ENCODE measurements at places on chromosomes 2 and 18.

DNA sequence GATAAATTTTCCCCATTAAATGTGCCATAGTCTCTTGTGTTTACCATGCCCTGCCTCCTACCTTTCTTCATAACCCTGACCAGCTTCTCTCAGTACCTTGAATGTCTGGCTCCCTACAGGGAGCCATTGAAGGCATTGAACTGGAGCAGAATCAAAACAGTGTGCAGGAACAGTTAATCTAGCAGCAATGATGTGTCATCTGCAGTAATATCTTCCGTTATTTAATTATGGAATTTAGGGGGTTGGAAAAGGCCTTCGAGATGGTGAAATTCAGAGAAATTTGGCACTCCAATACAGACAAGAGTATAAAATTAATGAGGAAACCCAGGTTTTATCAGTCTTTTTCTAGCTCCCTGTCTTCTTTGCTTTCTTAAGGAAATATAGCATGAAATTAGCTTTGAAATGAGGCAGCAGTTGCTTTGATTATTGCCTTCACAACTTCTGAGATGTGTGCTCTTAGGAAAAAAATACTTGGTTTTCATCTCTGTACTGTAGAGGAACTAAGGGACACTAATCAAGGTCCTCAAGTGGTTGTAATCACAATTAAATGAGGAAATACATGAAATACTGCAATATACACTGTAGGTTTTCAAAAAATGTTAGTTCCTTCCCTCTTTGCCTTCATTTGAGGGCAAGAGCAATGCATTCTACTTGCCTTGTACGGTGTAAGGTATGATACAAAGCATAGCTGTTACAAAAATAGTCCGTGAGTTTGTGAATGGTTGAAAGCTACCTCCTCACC, 369.1 kb downstream of the SETBP1 start:
- peak; percentile 21 for DNase-seq

DNA sequence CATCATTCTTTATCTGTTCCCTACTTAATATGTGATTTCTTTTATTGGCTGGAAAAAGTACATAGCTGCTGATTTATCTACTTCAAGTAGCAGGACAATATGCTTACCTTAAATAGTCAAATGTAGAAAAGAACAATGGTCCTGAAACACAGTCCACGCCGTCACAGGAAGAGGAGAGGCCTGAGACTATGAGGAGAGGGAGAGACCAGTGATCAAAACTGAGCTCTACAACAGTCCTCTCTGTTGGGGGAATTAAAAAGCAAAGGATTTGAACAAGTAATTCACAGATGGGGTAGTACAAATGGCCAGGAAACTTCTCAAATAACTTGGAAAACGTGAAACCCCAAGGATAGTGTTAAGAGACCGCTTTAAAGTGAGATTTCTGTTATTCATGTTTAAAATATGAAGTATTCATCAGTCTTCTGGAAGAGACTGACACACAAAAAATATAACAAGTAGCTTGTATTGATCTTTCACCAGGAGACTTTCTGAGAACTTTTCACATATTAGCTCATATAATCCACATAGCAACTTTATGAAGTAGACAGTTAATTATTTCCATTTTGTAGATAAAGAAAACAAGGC, 20.2 kb downstream of the SCYGR8 start:
- DNase-seq = no peak

GRCh38 chr2:144265654-144266053, 254.3 kb downstream of the ZEB2 start:
- DNase-seq = no peak

DNA sequence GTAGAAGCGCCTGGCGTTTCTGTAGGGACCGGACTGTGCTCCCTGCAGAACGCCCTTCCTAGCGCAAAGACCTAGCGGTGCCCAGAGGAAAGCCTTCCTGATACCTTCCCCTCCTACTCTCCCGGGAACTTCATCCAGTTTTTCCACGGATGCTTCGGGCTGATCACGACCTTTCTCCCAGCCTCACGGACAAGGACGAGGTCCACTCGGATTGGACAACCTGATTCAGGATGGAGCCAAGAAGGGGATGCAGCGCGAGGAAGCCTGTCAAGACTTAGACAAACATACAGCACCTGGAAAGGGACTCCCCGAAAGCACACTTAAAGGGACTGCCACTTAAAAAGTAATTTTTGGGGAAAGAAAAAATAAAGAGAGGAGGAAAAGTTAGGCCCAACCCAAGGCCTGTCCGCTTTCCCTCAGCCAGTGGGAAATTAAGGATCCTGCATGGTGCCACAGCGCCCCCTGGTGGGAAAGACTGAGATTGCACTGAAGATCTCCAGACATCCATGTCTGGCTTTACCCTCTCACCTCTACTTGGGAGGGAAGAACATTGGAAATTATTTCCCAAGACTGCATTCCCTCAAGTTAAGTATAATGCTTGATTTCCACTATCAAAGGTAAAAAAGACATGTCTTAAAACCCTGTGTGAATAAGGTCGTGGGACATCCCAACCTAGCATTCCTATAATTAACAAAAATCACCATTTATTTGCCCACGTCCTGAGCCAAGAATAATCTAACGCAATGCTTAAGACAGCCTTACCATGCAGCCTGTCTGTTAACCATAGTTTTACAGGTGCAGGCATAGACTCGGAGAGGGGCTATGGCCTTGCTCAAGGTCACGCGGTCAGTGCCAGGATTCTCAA, 13.4 kb upstream of the COPS8 start:
- DNase-seq = peak; percentile 73
